ENCODE measurements at places on chromosomes 2 and 18.
A peak's percentile ranks its signal among the peaks of the same experiment; 100 is the strongest.

DNA sequence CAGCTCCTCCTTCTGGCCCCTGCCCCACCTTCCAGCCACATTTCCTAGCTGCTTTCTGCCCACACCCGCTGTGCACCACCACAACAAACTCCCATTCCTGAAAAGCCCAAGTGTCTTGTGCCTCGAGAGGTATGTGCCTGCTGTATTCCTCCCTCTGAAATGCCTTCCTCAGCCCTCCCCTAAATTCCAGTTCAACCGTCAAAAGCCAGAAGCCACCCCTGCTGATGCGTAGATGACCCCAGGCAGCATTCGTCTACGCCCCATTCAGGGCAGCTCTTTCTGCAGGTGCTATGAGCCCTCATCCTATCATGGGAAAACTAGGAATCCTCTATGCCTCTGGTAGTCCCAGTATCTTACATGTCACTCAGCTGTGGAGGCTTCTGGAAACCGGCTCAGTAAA is 71.7 kb downstream of the DNMT3A start:
- DNase-seq = no peak

GRCh38 chr2:157413326-157414035 is 30.4 kb downstream of the CYTIP start:
- DNase-seq = no peak

- DNase-seq = no peak
Observed at GRCh38 chr18:12046751-12047335, 46.8 kb upstream of the ANKRD62 start.

- no peak for DNase-seq
Observed at GRCh38 chr18:37309059-37309458, 256.5 kb downstream of the CELF4 start.

DNA sequence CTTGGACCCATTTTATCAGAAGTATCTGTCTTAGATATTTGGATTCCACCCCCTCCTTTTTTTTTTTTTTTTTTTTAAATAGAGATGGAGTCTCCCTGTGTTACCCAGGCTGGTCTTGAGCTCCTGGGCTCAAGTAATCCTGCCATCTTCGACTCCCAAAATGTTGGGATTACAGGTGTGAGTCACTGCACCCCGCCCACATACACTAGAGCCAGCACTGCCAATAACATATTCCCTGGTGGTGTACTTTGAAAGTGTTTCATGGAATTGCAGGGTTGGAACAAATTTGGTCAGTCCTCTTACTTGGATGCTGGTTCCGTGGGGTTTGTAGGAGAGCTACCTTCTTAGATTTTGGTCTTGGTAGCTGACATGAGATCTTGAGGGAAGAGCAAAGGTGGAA is 15.0 kb downstream of the PDCL3 start:
- no peak for DNase-seq

- DNase-seq = no peak
Observed at GRCh38 chr18:71106701-71107100, 817.9 kb downstream of the SOCS6 start.

GRCh38 chr2:174044556-174044955 is 79.4 kb upstream of the SP3 start:
- no peak for DNase-seq

- no peak for DNase-seq
Observed at GRCh38 chr18:76697441-76697901, 124.9 kb upstream of the ZNF236 start.

DNA sequence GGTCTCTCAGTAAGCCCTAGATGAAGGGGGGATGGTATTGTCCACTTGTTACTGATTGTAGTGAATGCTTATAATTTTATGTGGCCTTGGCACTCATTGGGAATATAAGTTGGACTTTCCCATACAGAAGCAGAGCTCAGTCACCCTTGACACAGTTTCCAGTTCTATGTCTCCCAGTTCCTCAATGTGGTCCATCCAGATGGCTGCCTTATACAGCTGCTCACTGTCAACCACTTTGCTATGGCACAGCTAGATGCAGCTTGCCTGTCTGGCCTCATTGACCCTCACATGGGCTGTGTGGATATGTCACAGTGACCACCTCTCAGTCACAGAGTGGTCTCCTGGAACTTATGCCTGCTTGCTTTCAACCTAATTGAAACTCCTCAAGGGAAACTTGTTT is 21.7 kb downstream of the SLC39A6 start:
- no peak for DNase-seq

DNA sequence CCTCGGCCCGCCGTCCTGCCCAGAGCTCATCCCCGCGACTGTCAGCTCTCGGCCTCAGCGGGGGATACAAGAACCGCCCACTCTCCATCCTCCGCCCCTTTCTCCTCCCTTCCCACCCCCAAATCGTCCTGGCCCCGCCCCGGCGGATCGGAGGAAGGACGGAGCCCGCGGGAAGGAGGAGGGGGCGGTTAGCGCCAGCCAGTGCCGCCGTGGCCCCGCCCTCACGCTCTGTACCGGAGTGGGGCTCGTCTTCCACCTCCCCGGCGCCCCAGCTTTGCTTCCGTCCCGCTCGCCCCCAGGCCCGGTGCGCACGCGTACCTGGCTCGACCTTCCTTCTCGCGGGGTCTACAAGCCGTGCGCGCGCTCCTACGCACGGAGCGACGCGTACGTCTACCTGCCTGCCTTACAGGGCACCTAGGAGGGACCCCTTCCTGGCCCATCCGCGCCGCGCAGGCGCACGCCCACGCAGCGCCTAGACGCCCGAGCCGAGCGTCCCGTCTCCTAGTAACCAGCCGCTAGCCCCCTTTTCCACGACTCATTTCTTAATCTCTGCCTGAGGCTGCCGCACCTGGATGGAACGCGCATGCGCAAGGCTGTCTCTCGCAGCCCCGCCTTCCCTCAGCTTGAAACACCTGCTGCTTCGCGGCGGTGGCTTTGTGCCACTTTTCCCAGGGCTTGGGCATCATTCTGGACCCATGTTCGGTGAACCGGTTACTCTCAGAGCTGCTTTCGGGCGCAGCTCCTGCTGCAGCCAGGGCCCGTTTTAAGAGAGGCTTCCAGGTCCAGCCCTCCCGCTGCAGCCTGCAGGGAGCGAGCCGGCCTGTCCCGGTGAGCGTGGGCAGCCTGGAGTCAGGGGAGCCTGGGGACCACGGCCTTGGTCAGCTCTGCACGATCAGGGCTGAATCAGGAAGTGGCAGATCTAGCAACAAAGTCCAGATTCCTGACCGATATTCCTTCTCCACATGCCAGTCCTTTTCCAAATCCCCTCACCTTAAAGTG is at the start of gene C2orf15:
C2orf15 (plus strand) TSS at position 598 of the 999 bp plus-strand sequence. CDS start 8,852 bp downstream, outside the sequence.
- peak; percentile 65 for DNase-seq

- no peak for DNase-seq
Observed at GRCh38 chr2:236945431-236946016, 140.2 kb upstream of the COPS8 start.

GRCh38 chr18:21557607-21558253 is 42.8 kb downstream of the ESCO1 start:
- DNase-seq = no peak

- DNase-seq = no peak
Observed at GRCh38 chr2:101741775-101742520, 44.4 kb downstream of the MAP4K4 start.

GRCh38 chr2:139819273-139819796 is 1039.1 kb upstream of the NXPH2 start:
- no peak for DNase-seq

GRCh38 chr2:69601179-69601612 is 42.3 kb downstream of the AAK1 start:
- no peak for DNase-seq

DNA sequence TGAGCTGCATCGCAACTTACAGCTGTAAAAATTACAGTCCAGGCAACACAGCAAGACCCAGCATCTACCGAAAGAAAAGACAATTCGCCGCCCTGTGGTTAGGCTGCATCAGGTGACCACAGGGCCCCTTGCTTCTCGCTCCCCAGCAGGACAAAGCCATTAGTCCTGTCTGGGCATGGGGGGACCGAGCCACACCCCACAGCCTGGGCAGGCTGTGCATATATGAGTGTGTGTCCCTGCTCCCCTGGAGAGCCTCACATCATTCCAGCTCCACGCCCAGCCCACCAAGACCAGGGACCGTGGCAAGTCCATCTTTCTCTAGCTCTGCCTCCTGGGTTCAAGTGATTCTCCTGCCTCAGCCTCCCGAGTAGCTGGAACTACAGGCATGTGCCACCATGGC is 33.9 kb downstream of the SNORC start:
- no peak for DNase-seq

GRCh38 chr2:238408615-238409340 is 17.9 kb upstream of the ASB1 start:
- DNase-seq = no peak

- peak; percentile 50 for DNase-seq
Observed at GRCh38 chr2:26469092-26469710, 8.7 kb downstream of the OTOF start.

DNA sequence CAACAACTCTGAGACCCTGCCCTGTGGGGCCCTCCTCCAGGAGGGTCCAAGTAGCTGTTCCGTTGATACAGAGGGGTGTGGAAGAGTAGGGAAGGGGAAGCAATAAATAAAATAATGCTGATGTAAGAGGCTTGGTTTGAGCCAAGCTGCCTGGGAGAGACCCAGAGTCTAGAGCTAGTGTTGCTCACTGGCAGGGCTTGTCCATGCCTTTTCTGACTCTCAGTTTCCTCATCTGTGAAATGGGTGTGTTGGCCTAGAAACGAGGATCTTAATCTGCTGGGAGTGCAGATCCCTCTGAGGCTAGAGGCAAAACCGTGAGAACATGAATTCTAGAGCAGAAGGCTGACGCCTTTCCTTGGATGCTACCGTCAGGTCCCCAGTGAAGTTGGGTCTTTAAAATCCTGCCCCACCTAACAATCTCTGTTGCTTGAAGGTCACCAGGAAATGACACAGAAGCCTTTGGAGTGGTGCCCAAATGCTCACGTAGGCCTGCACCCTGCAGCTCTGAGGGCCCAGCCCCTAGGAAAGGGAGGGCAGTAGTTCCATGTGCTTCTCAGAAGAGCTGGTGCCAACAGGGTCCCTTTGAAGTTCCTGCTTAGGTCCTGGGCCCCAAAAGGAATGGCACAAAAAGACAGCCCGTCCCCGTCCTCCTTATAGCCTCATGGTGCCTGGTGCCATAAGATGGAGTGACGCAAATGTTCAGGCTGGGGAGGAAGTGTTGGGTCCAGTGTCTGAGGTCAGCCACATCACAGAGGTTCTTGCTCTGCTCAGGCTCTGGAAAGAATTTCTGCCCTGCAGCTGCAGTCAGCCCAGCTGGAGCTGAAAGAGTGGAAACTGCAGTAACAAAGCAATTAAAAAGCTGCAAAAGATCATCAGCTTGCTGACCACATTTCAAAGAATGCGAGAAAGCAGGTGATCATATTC is 73.2 kb upstream of the SMAD2 start:
- DNase-seq = peak; percentile 87
